ENCODE measurements at places on chromosomes 16 and 17. TPM values are rescaled to one million over a fixed set of nuclear protein-coding genes. Genes with fewer than 3 reads are reported as not detected.
A peak's percentile ranks its signal among the peaks of the same experiment; 100 is the strongest.

DNA sequence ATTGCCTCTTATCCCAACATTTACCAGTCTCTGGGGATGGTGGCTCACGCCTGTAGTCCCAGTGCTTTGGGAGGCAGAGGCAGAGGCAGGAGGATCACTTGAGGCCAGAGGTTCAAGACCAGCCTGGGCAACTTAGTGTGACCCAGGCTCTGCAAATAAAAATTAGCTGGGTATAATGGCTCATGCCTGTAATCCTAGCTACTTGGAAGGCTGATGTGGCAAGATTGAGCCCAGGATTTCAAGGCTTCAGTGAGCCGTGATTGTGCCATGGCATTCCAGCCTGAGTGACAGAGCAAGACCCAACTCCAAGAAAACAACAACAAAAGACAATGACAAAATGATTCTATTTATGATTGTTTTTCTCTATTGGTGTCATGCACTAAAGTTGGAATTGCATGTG is 244.9 kb downstream of the RBFOX1 start:
- no peak overlapping the region for H3K27ac ChIP-seq
- DNase-seq: no peak
- no peaks in the 10 kb centered on the region for H3K4me1 ChIP-seq
- H3K4me3 ChIP-seq: no peak overlapping the region
- no peaks in the 10 kb centered on the region for H3K36me3 ChIP-seq

GRCh38 chr17:9467518-9467917 is 108.1 kb downstream of the STX8 start:
- H3K4me1 ChIP-seq: peaks cover 26% of the 10 kb centered on the region
- no peak overlapping the region for H3K4me3 ChIP-seq
- H3K27ac ChIP-seq: no peak overlapping the region
- no peaks in the 10 kb centered on the region for H3K27me3 ChIP-seq
- no peak for DNase-seq

The KRT12 gene
- polyA plus RNA-seq: not detected

DNA sequence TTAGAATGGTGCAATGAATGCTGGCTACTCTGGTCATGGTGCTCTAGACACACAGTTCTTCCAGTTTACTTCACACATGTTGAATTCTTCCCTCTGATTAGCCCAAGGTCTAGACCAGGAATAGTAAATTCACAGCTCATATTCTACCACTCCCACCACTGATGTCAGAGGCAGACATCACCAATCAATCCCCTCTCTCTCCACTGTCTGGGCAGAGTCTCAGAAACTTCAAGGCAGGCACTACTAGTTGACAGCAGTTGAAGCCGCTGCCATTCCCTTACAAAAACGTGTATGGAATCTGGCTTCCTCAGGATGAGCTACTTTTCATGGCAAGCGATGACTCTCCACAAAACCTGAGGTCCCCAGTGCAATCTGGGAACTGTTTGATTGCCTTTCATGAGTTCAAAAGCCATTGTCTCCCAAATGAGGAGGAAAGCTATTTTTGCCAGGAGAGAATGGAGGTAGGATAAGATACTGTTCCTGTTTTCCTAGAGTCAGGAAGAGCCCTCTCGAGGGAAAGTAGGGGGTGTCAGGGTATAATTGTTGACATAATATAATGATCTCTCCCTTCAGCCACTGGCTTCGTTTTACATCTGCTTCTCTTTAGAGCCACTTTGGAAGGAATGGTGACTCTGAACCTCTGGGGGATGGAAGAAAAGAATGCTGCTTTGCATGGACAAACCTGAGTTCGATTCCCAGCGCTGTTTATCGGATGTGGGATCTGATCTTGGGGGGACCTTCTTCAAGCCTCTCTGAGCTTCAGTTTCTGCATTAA is 90.0 kb downstream of the FOXL1 start:
- no peaks in the 10 kb centered on the region for H3K27me3 ChIP-seq
- H3K4me1 ChIP-seq: peaks cover 9% of the 10 kb centered on the region
- no peak overlapping the region for H3K27ac ChIP-seq
- no peak overlapping the region for H3K4me3 ChIP-seq
- no peak for DNase-seq

- DNase-seq: peak; percentile 81
- no peak overlapping the region for H3K4me3 ChIP-seq
- H3K4me1 ChIP-seq: no peaks in the 10 kb centered on the region
- H3K27ac ChIP-seq: no peak overlapping the region
Measured at GRCh38 chr16:11175787-11176341, 80.1 kb downstream of the SOCS1 start.
